ENCODE measurements at places on chromosomes 6 and 20.

GRCh38 chr20:20095114-20095872, 43.0 kb downstream of the CFAP61 start:
- DNase-seq, result no peak

GRCh38 chr20:54535033-54535432, 59.6 kb downstream of the DOK5 start:
- DNase-seq, result no peak

GRCh38 chr6:26054781-26055718, 32.2 kb upstream of the HFE start:
- DNase-seq, result peak; percentile 92

DNA sequence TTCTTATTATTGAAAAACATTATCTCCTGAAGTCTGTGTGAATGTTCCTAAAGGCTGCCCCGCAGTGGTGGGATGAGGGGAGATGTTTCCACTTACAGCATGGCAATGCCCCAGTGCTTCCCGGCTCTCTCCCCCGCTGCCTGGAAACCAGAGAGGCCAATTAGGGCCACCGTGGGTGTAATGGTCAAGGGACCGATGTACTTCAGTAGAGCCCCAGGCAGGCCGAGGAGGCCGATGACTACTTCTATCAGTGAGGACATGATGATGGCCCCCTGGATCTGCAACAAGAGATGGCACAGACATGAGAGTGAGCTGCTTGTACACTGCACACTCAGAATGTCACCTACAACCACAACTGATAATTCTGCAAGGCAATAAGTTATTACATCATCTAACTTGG, 117.8 kb downstream of the SLC23A2 start:
- DNase-seq, result no peak

GRCh38 chr20:24956001-24956841, 7.2 kb downstream of the CST7 start:
- DNase-seq, result no peak

GRCh38 chr6:13593103-13593502, 18.7 kb downstream of the SIRT5 start:
- no peak for DNase-seq

GRCh38 chr6:4962905-4963304, 40.9 kb downstream of the RPP40 start:
- no peak for DNase-seq

- no peak for DNase-seq
Observed at GRCh38 chr6:148971031-148971927, 224.4 kb downstream of the UST start.

- DNase-seq, result peak; percentile 33
Observed at GRCh38 chr20:46752728-46753127, 43.3 kb downstream of the SLC2A10 start.

- DNase-seq, result no peak
Observed at GRCh38 chr6:26032340-26033084, 54.7 kb upstream of the HFE start.

DNA sequence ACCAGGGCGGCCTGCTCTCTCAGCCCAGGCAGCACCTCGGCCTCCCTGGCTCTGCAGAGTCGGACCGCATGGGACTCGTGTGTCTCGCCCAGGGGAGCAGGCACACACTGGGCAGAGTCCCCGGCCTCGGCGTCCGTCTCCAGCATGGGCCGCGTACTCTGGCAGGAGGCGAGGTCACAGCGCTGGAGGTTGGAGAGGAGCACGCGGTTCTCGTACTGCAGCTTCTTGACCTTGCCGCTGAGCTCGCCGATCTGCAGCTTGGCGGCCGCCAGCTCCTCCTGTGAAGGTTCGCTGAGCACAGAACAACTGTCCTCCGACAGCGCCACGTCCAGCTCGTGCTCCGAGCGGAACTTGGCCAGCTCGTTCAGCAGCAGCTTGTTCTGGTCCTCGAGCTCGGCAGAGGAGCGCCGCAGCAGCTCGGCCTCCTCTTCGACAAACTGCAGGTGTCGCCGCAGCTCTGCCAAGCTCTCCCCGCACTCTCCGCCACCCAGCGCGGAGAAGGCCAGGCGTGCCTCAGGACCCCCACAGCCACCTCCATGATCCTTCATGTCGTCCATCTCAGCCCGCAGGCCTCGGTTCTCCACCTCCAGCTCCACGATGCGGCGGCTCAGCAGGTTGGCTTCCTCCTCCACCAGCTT, 42.0 kb upstream of the DSN1 start:
- DNase-seq, result no peak
